HFFc6 (cell line): ENCODE measurements at places on chromosomes 13 and 19. TPM values are rescaled to one million over a fixed set of nuclear protein-coding genes. Genes with fewer than 3 reads are reported as not detected.

Gene ZNF540
- total RNA-seq, result 0.14 to 1.0 TPM (median 0.44 TPM) in 3 replicates

DNA sequence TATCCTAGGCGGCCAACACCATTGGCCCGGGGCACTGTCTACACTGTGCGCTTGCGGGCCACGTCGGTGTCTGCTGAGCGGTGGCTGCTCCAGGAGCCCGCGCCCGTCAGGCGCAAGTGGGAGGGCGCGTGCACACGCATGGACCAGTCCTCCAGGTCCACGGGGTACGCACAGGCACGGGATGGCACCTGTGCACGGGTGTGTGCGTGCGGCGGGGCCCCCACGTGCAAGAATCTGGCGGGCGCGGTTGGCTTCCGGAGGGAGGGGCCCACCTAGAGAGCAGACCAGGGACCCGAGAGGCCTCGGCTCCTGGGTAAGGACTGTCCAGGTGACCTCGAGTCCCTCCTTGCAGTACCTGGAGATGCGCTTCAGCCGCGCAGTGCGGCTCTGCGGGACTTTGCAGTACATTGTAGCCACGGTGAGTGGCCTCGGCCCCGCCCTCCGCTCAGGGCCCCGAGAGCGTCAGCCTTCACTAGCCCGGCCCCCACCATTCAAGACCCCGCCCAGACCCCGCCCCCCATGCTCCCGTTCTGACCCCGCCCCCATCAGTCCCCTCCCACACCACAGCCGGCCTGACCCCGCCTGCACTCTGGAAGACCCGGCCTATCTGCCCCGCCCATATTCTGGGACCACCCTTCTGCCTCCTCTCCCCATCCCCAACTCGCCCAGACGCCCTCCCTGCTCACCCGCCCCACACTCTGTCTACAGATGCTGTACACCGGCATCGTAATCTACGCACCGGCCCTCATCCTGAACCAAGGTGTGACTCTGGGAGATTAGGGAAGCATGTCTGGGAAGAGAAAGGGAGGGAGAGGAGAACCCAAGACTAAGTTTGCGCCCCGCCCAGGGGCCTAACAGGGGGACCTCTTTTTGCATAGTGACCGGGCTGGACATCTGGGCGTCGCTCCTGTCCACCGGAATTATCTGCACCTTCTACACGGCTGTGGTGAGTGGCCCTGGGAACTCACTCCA lies 2.3 kb downstream of the SLC5A5 start:
- no peak overlapping the region for H3K27ac ChIP-seq
- peaks cover 35% of the 10 kb centered on the region for H3K27me3 ChIP-seq
- no peak overlapping the region for H3K4me3 ChIP-seq
- no peaks in the 10 kb centered on the region for H3K36me3 ChIP-seq
- no peaks in the 10 kb centered on the region for H3K4me1 ChIP-seq

DNA sequence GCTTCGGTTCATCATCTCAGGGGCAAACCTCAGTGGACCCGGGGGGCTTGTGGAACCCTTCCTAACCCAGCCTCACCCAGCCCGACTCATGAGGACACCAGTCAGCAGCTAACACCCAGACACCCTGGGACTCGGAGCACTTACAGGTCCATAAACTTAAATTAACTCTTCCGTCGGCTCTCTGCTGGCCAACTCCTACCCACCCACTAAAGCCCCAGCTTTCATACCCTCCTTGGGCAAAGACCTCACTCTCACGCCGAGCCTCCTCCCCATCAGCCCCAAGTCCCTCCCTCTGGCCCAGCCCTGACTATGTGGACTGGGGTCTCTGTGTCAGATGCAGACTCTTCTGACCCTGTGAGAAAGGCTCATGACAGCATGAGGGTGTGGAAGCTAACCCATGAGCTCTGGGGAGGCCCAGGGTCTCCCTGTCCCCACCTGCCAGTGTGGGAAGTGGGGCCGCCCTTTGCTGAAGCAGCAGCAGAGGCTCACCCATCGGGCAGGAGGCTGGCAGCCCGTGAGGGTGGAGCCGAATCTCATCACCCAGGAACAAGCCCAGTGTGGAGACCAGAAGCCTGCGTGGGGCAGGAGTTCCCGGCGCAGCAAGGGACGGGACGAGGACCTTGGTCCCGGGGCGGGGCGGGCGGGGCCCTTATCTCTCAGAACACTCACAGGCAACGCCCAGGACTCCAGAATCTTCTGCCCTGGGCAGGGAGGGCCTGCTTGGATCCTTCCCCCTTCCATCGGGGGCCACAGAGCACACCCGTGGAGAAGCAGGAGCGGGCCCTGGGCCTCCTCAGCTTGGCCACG lies 19.8 kb downstream of the TCF3 start:
- no peak for DNase-seq
- H3K27me3 ChIP-seq, result peaks cover 3% of the 10 kb centered on the region
- no peak overlapping the region for H3K4me3 ChIP-seq
- no peak overlapping the region for H3K27ac ChIP-seq
- H3K36me3 ChIP-seq, result peaks cover 13% of the 10 kb centered on the region

Gene ACTMAP
- 7.3 to 7.8 TPM (median 7.5 TPM) in 3 replicates for total RNA-seq

Gene ERICH4
- not detected in 3 replicates for total RNA-seq

GRCh38 chr13:65036999-65037398 lies 2193.1 kb downstream of the PCDH9 start:
- no peak overlapping the region for H3K4me3 ChIP-seq
- no peak overlapping the region for H3K27ac ChIP-seq
- no peak for DNase-seq
- no peaks in the 10 kb centered on the region for H3K27me3 ChIP-seq
- 0 out of 2 replicates have a peak, but pooled peaks cover 9% of the 10 kb centered on the region for H3K36me3 ChIP-seq

Gene CALR
- 1,716 to 2,201 TPM (median 2,021 TPM) in 3 replicates for total RNA-seq

Gene SMIM44
- not detected in 3 replicates for total RNA-seq

DNA sequence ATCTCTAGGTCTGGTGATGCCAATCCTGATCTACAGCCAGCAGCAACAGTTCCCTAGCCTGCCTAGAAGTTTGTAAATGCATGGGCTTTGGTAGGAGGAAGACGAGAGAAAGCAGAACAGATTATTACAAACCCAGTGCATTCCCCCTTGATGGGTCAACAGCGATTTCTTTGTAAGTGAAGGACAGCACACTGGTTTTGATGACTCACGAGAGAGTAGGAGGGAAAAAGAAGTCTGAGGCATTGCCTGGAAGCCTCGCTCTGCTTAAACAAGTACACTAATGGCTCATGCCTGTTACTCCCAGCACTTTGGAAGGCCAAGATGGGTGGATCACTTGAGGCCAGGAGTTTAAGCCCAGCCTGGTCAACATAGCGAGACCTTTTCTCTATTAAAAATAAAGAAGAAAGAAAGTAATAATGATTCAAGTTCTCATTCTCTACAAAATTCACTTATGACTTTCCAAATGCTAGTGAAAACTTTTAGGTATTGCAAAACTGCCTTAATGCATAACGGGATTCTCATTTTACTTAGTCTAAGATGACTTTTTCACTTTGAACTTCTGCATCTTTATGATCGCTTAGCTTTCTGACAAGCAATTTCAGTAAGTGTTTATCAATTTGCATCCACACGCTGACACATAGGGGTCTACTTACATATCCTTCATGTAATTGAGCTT lies 47.7 kb upstream of the USPL1 start:
- H3K4me1 ChIP-seq, result peaks cover 51% of the 10 kb centered on the region
- DNase-seq, result peak; percentile 94
- H3K27ac ChIP-seq, result peak overlapping the region; percentile 79
- no peaks in the 10 kb centered on the region for H3K36me3 ChIP-seq

Gene LILRB4
- total RNA-seq, result not detected in 3 replicates

Gene THSD8
- 9.9 and 24.1 TPM in 2 replicates for total RNA-seq

GRCh38 chr13:62113179-62113578 lies 697.5 kb upstream of the PCDH20 start:
- DNase-seq, result no peak
- no peaks in the 10 kb centered on the region; the same call in 1 of the 2 replicates for H3K27me3 ChIP-seq
- no peaks in the 10 kb centered on the region for H3K36me3 ChIP-seq
- no peak overlapping the region for H3K4me3 ChIP-seq
- no peaks in the 10 kb centered on the region for H3K4me1 ChIP-seq
- H3K27ac ChIP-seq, result no peak overlapping the region

DNA sequence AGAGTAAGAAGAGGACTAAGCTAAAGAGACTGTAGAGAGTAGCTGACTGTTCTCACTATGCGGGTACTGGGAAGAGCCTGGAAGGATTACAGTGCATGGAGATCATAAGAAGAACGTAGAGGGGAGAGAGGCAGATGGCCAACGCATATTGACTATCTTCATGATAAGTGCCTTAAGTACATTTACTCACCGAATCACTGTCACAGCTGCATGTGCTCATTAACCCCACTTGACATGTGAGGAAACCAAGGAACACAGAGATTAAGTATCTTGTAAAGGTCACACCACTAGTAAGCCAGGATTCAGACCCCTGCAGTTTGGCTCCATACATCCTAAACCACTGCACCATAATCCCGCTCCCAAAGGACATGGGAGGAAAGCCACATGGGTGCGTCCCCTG lies 34.1 kb downstream of the SMAD9 start:
- no peak for DNase-seq
- H3K27me3 ChIP-seq, result peaks cover 1% of the 10 kb centered on the region; the same call in 1 of the 2 replicates
- H3K36me3 ChIP-seq, result peaks cover 6% of the 10 kb centered on the region; the same call in 1 of the 2 replicates
- no peak overlapping the region for H3K27ac ChIP-seq

Gene NDFIP2
- total RNA-seq, result 97.4 to 128 TPM (median 98.2 TPM) in 3 replicates

DNA sequence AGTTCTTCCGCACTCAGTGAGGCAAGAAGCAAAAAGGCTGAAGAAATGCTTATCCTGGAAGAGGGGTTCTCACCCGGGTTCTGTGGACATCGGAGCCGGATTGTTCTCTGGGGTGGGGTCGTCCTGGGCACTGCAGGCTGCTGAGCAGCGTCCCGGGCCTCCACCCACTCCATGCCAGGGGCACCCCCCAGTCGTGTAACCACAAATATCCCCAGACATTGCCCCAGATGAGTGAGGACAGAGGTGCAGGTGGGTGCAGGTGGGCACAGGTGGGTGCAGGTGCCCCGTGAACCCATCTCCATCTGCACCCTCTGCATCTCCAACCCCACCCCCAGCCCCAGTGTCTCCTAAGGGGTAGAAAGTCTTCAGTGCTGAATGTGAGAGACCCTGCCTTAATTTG lies 67.5 kb downstream of the GNG7 start:
- no peak overlapping the region for H3K27ac ChIP-seq
- no peak overlapping the region for H3K4me3 ChIP-seq
- H3K27me3 ChIP-seq, result peaks cover 7% of the 10 kb centered on the region
- H3K4me1 ChIP-seq, result peaks cover 23% of the 10 kb centered on the region

DNA sequence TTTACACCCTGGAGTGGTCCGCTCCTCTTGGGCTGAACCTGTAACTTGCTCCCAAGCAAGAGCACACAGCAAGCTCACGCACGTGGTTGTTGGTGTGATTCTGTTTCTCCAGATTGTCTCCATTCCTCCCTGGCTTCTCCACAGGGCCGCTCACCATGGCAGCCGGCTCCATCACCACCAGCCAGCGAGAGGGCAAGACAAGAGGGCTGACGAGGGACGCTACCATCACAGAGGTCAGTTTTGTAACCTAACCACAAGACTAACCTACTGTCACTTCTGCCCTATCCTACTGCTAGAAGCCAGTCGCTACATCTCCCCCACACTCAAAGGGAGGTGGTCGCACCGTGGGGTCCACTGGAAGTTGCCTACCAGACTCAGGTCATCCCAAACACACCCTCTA lies 4.6 kb upstream of the GP6 start:
- H3K36me3 ChIP-seq, result peaks cover 13% of the 10 kb centered on the region
- H3K4me1 ChIP-seq, result no peaks in the 10 kb centered on the region
- H3K4me3 ChIP-seq, result no peak overlapping the region
- H3K27me3 ChIP-seq, result peaks cover 1% of the 10 kb centered on the region; the same call in 1 of the 2 replicates
- no peak overlapping the region for H3K27ac ChIP-seq
- no peak for DNase-seq

Gene CYP4F2
- not detected in 3 replicates for total RNA-seq

Gene IFNL3
- not detected in 3 replicates for total RNA-seq

Gene GGN
- total RNA-seq, result 1.7 TPM in 3 replicates

DNA sequence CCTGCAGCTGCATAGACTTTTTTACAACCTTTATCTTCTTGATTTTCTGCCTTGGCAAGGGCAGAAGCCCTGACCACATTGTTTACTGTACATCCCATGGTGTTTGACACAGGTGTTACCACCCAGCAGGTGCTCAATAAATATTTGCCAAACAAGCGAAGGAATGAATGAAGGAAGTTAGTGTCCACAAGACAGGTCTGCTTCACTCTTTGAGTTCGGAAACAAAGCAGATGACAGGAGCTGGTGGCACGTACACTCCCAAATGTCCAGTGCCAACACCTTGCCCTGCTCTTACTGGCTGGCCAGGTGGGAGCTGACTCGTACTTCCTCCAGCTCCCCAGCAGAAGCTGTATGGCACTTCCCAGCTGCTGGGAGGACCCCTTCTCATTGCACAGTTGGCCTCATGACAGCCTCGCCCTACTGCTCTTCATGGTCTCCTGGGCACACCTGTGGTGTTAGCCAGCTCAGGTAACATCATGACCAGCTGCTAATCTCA lies 22.0 kb upstream of the MUC16 start:
- H3K27me3 ChIP-seq, result no peaks in the 10 kb centered on the region
- no peak overlapping the region for H3K27ac ChIP-seq
- H3K4me3 ChIP-seq, result no peak overlapping the region
- no peaks in the 10 kb centered on the region for H3K36me3 ChIP-seq
- DNase-seq, result no peak

GRCh38 chr19:1082165-1082927 lies 12.8 kb downstream of the POLR2E start:
- no peak overlapping the region for H3K4me3 ChIP-seq
- H3K27me3 ChIP-seq, result no peaks in the 10 kb centered on the region
- no peak overlapping the region for H3K27ac ChIP-seq
- H3K36me3 ChIP-seq, result no peaks in the 10 kb centered on the region

Gene ANGPTL8
- not detected in 3 replicates for total RNA-seq

Gene TPM4
- 964 and 1,264 TPM in 2 replicates for total RNA-seq

- no peak overlapping the region; the same call in 1 of the 2 replicates for H3K4me3 ChIP-seq
- H3K36me3 ChIP-seq, result no peaks in the 10 kb centered on the region
- no peak overlapping the region for H3K27ac ChIP-seq
- peaks cover 4% of the 10 kb centered on the region; the same call in 1 of the 2 replicates for H3K27me3 ChIP-seq
- H3K4me1 ChIP-seq, result no peaks in the 10 kb centered on the region
Measured at GRCh38 chr13:38872693-38873092, 117.9 kb downstream of the STOML3 start.

DNA sequence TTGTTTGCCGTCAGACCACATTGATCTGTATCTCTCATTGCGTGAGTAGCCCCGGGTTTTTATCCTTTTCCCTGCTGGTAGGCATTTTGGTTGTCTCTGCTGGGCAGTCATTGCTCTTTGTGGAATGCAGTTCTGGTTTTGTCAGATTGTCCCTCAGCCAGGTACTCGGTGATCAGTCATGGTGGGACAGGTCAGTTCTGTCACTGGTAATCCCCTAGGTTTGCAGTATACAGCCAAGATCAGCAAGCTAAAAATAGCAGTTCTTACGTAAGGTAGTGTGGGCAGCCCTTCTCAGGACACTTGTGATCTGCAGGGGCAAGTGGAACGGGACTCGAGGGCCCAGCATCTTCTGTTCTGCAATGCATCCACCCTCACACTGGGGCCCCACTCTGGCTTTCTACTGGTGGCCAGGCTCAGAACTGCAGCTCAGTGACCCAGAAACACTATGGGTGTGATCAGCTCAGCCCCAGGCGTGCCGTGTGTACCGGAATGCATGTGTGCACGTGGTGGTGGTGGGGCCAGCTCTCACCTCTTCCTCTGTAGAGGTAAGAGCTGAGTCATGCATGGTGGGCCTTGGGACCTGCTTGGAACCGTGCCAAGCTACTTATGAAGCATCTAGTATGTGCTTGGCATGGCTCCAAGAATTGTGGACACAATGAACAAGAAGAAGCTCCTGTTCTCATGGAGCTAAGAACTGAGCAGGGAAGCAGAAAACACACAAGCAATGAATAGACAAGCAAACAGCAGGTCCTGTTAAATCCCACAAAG lies 6.3 kb downstream of the PLEKHF1 start:
- H3K4me3 ChIP-seq, result no peak overlapping the region
- peaks cover 18% of the 10 kb centered on the region for H3K4me1 ChIP-seq
- H3K36me3 ChIP-seq, result 0 out of 2 replicates have a peak, but pooled peaks cover 5% of the 10 kb centered on the region
- H3K27me3 ChIP-seq, result 0 out of 2 replicates have a peak, but pooled peaks cover 2% of the 10 kb centered on the region
- no peak overlapping the region for H3K27ac ChIP-seq
